ENCODE measurements at places on chromosomes 2 and 18.

- no peak for DNase-seq
Observed at GRCh38 chr18:68665628-68666027, 49.3 kb downstream of the TMX3 start.

GRCh38 chr2:232321817-232322559, 56.6 kb upstream of the ALPP start:
- DNase-seq: no peak

- no peak for DNase-seq
Observed at GRCh38 chr2:174259981-174260380, 11.6 kb upstream of the OLA1 start.

DNA sequence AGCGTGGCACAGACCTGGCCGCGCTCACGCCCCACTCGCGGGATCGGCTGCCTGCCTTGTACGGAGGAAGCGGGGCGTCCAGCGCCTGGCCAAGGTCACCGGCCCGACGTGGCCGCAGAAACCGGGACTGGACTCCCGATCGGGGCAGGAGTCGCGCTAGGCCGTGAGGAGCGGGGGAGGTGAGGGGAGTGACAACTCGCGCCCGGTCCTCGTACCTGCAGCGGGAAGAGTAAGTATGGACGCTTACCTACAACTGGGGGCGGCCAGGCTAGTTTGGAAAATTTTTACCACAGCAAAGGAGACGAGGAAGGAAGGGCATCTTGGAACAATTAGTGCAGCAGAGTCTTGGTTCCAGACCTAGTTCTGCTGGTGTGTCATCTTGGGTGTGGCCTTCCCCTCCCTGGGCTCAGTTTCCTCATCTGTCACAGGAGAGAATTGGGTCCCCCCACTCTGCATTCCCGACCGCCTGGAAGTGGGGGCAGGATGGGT, 693 bp downstream of the UBE2F start:
- no peak for DNase-seq

DNA sequence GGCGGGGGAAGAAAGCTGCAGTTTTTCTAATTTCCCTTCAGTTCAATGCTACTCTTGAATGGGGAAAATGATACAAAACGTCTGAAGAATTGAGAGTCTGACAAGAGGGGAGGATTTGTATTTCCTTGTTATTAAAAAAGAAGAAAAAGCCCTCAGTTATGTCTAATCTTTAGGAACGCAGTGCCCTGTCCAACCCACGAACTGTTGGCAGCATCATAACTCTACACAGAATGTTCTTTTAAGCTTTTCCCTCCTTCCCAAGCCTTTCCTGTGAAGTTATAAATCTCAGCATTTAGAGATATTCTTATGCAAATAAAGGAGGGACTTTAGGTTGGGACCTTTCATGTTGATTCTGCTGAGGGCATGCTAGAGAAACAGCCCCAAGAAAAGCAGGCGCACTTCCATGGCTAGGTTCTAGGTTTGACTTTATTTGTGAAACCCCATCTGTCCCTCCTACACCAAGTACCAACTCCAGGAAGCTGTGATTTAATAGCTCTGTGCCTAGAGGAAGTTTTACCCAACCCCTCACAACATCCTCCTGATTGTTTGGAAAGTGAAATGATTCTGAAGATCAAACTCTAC, 288.6 kb downstream of the SETBP1 start:
- DNase-seq: no peak

- no peak for DNase-seq
Observed at GRCh38 chr2:2332381-2332780, 1.3 kb upstream of the MYT1L start.
